Placental pericyte (primary cell): ENCODE measurements at places on chromosomes 5 and 9. TPM values are rescaled to one million over a fixed set of nuclear protein-coding genes. Genes with fewer than 3 reads are reported as not detected.

SLC36A2 gene
- total RNA-seq = not detected in 2 replicates

CAPSL gene
- not detected in 2 replicates for total RNA-seq

SLC36A3 gene
- not detected in 2 replicates for total RNA-seq

GPR21 gene
- 1.1 and 1.4 TPM in 2 replicates for total RNA-seq

FOXD4 gene
- total RNA-seq = 0.14 and 0.22 TPM in 2 replicates

CXCL14 gene
- 0.14 TPM in 1 of 2 replicates, not detected in the other for total RNA-seq

MSMP gene
- not detected in 2 replicates for total RNA-seq

WDR38 gene
- total RNA-seq = not detected in 2 replicates

SIT1 gene
- not detected in 2 replicates for total RNA-seq

PCDHGA4 gene
- 5.0 and 6.1 TPM in 2 replicates for total RNA-seq

PIP5K1B gene
- total RNA-seq = under 0.01 TPM in 2 replicates
